Non-pigmented ciliary epithelial cell (primary cell): ENCODE measurements at places on chromosomes 2 and 18.

- no peak for DNase-seq
Observed at GRCh38 chr18:23438608-23439366, 14.3 kb upstream of the RIOK3 start.

GRCh38 chr2:241931084-241931975 lies 61.8 kb downstream of the RTP5 start:
- no peak for DNase-seq

- DNase-seq, result no peak
Observed at GRCh38 chr2:23564615-23564960, 179.6 kb downstream of the KLHL29 start.

DNA sequence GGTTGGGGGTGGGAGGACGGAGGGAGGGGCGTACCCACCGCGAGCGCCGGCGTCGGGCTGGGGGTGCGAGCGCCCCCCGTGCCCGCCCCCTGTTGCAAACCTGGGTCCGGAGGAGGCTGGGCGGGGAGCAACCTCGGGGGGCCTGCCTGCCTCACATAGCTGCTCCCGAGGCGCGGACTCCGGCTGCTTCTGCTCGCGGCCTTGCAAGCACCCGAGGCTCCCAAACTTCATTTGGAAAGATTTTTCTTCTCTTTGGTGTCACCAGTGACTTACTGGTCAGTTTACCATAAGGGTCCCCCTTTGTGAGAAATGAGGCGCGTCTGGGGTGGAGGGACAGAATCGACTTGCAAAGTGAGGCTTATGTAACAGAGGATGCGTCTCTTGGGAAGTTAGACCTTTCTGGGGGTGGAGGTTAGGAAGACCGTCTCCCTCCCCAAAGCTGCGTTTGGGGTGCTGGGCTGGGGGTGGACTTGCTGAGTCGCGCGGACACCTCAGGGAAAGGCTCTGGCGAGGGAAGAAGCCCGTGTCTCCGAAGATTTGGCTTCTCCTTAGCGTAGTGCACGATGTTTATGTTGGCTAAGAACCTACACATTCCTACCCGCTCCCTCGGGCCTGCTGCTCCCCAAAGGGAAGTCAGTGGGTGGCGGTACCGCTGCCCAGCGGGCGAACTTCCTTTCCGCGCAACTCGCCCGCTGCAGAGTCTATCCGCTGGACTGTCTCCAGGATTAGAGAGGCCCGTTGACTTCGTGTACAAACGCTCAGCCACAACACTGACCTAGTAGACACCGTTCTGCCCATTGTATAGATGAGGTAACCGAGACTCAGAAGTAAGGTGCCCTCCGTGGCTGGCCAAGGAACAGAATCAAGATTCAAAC lies 559 bp downstream of the TMEM37 start:
- DNase-seq, result peak; percentile 8

- no peak for DNase-seq
Observed at GRCh38 chr2:149622343-149622742, 34.8 kb upstream of the MMADHC start.

DNA sequence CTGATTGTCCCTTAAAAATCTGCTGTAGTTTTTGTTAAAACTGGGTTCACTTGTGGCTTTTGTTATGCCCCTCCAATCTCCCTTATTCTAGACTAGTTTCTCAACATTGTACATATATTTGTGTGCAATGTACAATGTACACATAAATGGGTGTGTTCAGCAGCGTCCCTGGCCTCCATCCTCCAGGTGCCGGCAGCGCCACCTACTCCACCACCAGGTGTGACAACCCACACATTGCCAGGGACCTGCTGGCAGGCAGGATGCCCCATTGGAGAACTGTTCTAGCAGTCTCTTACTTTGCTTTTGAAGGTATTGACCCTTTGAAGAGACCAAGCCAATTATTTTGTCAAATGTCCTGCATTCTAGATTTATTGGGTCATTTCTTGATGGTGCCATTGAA lies 75.4 kb downstream of the SH3RF3 start:
- no peak for DNase-seq

GRCh38 chr2:78549766-78550165 lies 475.7 kb upstream of the REG3G start:
- DNase-seq, result no peak

GRCh38 chr2:36650031-36650829 lies 46.3 kb upstream of the VIT start:
- DNase-seq, result peak; percentile 26

- DNase-seq, result no peak
Observed at GRCh38 chr2:38823386-38823785, 45.4 kb downstream of the GEMIN6 start.

- no peak for DNase-seq
Observed at GRCh38 chr2:120319686-120320317, 26.1 kb upstream of the INHBB start.

- DNase-seq, result no peak
Observed at GRCh38 chr2:143261986-143262385, 132.8 kb downstream of the ARHGAP15 start.

GRCh38 chr2:144645083-144645778 lies 125.3 kb upstream of the ZEB2 start:
- no peak for DNase-seq

GRCh38 chr2:163594497-163594896 lies 141.3 kb downstream of the FIGN start:
- DNase-seq, result no peak

DNA sequence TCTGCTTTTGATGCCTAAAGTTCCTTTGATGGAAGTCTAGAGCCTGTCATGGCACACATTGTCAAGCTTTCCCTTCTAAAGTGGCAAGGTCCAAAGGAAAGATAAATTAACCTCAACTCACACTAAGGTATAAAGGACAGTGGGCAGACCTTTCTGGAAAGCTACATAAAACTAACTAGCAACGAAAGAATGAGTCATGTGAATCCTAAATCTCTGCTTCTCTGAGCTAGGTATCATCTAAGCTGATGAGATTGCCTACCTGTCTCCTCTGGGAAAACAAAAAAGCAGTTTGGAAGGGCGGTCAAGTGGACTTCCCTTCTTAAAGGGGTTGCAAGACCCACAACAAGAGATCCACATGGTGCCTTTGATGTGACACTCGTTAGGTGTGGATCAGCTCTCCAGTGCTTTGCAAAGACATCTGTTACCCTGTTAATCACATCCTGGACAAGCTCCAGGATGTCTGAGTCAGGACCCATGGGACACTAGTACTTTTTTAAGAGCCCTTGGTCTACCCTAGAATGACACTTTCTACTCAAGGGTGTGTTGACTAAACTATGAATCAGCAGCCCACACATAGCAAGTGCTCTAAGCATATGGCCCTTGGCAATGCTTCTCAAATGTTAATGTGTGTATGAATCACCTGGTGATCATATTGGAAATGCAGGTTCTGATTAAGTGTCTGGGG lies 173.5 kb downstream of the ALK start:
- peak; percentile 68 for DNase-seq

GRCh38 chr2:210792000-210792399 lies 235.6 kb downstream of the CPS1 start:
- DNase-seq, result no peak

DNA sequence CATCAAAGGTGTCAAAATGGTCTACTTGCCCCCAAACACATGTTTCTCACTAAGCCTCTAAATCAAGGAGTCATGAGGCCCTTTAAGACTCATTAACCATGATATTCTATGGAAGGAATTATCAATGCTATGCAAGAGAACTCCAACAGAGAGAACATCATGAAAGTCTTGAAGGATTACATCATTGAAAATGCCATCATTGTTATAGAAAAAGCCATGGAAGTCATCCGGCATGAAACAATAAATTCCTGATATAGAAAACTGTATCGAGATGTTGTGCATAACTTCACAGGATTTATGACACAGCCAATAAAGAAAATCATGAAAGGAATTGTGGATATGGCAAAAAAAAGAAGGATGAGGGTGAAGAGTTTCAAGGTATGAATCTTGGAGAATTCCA lies 1363.6 kb upstream of the CDH2 start:
- DNase-seq, result no peak

DNA sequence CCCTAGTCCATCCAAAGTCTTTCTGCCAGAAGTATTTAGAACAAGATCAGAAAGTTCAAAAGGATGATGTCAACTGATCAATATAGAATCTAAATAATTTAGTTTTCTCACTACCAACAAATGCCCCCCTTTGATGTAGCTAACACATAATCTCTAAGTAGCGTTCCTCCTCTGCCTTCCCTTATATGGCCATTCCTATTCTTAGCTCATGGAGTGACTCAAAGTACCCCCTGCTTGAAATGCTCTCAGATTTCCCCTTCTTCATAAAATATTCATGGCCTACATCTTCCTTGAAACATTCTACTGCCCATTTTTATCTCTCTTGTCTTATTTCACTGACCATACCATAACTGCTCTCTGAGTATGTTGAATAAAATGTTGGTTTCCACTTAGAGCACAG lies 151.5 kb downstream of the UPP2 start:
- DNase-seq, result no peak
